KBM-7 (cell line): ENCODE measurements at places on chromosomes 11 and 22.

- peak; percentile 74 for DNase-seq
Observed at GRCh38 chr11:96256215-96257011, 86.6 kb downstream of the MAML2 start.

- no peak for DNase-seq
Observed at GRCh38 chr11:12930850-12931249, 78.3 kb upstream of the RASSF10 start.

- DNase-seq, result no peak
Observed at GRCh38 chr11:8258784-8259183, 4.9 kb downstream of the LMO1 start.

DNA sequence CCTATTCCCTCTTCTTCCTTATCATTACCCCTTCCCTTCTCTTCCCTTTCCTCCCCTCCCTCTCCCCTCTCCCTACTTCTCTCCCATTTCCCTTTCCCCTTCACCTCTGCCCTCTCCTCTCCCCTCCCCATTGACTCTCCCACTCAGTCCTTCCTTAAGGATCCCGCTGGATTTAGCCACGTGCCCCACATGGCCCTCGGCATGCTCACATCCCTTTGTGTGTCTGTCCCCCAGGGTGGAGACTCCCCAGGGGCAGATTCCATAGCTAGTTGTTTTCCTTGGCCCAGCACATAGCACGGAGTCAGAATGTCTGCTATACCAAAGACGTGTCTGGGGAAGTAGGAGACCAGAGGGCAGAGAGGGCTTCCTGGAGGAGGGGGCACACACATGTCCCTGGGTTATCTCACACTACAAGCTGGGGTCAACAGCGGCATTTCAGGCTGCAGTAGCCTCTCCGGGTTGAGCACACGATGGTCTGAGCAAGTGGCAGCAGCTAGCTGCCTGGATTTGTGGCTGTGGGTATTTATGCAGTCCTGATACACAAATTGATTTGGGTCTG is 487.0 kb downstream of the TBC1D22A start:
- DNase-seq, result no peak

DNA sequence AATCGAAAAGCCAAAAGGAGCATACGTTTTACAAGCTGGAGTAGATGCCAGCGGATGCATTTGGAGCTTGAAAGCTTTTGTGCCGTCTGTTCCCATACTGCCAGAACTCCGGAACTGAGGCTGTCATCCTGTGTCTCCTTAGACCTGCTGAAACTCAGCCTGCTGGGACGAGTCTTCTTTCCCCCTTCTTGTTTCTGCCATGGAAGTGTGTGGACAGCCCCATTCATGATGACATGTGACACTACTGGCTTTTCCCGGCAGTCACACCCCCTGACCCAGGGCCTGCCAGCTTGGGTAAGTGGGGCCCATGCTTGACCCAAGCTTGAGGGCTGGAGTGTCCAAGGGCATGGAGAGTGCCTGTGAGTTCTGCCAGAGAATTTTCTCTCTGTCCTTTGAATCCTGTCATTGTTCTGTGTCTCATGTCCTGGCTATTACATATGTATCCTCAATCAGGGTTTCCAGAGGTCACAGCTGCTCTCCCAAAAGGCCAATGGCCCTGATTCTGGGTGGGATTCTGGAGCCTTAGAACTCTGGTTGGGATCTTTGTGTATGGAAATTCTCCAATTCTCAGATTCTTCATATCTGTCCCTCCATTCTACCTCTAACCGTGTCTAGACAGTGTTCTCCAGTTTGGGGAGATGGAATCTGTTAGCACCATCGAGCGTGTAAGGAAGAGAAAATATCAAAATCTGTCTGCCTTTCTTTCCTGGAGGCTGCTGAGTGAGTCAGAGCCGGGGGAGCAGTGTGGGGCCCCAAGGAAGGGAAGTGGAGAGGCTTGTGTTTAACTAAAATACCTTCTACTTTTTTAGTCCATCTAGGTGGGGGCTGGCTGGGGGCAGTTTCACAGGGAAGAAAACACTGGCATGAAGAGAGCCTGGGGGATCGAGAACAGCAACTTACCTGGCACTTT is 73.2 kb downstream of the KIAA1671 start:
- peak; percentile 9 for DNase-seq

- no peak for DNase-seq
Observed at GRCh38 chr11:70399681-70400112, 1.4 kb downstream of the CTTN start.

GRCh38 chr11:31408201-31408600 is 38.5 kb downstream of the DNAJC24 start:
- DNase-seq, result no peak

GRCh38 chr11:4610258-4610935 is 2.4 kb upstream of the TRIM68 start:
- peak; percentile 14 for DNase-seq

- DNase-seq, result no peak
Observed at GRCh38 chr22:20635227-20635591, 127.8 kb downstream of the MED15 start.

- no peak for DNase-seq
Observed at GRCh38 chr22:23181721-23182308, 1.5 kb downstream of the BCR start.

GRCh38 chr22:50625131-50625567 is 2.8 kb downstream of the ARSA start:
- DNase-seq, result no peak

GRCh38 chr11:57322256-57323166 is 2.2 kb downstream of the TNKS1BP1 start:
- DNase-seq, result no peak

DNA sequence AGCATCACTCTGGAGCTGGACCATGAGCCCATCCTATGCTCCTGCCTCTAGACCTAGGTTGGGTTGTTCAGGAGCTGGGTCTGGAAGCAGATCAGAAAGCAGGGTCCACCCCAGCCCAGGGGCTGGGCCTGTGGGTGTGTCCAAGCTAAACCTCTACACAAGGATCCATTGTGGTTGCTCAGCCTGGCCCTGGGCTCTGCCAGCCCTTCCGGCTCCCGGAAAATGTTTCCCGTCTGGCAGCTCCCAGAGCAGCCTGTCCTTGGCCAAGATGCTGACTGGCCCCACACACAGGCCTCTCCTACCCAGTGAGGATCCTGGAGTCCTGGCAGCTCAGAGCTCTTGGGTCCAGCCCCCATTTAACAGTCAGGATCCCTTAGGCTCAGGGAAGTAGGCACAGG is 35.3 kb upstream of the FCHSD2 start:
- no peak for DNase-seq

GRCh38 chr11:46237248-46238077 is 40.0 kb upstream of the CREB3L1 start:
- peak; percentile 64 for DNase-seq

- DNase-seq, result no peak
Observed at GRCh38 chr22:20970939-20971657, 4.0 kb downstream of the AIFM3 start.

GRCh38 chr11:108803776-108804175 is 138.9 kb downstream of the DDX10 start:
- no peak for DNase-seq

DNA sequence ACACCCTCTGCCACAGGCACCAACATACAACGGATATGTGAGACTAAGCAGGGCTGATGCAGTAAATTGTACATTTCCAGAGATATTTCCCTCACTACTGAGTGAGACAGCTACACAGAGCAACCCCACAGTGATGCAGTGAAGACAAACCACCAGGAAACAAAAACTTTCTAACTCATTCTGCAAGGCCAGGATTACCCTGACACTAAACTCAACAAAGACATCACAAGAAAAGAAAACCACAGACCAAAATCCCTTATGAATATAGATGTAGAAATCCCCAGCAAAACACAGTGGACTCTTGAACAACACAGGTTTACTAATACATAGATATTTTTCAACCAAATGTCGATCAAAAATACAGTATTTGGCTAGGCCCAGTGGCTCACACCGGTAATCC is 1.5 kb upstream of the SLC7A4 start:
- no peak for DNase-seq

DNA sequence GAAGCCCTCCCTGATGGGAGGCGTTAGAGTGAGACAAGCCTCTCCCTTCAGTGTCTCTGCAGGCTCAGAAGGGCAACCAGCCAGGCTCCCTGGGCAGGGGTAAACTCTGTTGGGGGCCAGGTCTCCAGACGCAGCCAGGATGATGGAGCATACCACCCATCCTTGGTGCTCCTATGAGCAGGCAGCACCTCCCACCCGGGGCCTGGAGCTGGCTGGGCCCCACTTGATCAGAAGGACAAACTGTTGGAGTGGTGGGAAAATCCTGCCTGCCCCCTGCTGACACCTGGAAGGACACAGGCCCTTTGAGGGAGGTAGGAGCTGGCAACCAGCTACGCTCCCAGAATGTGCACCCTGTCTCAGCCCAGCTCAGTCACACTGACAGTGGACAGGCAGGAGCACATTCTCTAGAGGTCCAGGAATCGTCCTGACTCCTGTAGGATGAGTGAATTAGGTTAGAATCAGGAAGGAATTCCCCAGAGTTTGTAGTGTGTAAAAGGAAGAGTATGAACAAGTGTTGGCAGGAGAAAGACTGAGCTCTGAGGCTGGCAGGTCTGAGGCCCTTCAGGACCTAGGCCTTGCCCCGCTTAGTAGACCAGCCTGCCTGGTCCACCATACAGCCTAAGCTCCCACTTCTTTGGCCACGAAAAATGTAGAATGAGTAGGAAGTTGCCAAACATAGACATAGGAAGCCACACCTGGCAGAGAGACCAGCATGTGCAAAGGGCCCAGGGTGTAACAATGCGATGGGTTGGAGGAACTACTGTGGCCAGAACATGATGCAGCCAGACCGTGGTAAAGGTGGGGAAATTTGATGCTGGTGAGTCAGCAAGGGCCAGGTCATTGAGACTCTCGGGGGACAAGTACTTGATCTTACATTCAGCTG is 19.1 kb downstream of the ARHGEF17 start:
- DNase-seq, result no peak

GRCh38 chr11:3604167-3604566 is 37.6 kb downstream of the ART5 start:
- no peak for DNase-seq

GRCh38 chr11:18527512-18527911 is 770 bp upstream of the TSG101 start:
- DNase-seq, result peak; percentile 28

GRCh38 chr11:132881622-132882021 is 650.7 kb downstream of the OPCML start:
- no peak for DNase-seq

DNA sequence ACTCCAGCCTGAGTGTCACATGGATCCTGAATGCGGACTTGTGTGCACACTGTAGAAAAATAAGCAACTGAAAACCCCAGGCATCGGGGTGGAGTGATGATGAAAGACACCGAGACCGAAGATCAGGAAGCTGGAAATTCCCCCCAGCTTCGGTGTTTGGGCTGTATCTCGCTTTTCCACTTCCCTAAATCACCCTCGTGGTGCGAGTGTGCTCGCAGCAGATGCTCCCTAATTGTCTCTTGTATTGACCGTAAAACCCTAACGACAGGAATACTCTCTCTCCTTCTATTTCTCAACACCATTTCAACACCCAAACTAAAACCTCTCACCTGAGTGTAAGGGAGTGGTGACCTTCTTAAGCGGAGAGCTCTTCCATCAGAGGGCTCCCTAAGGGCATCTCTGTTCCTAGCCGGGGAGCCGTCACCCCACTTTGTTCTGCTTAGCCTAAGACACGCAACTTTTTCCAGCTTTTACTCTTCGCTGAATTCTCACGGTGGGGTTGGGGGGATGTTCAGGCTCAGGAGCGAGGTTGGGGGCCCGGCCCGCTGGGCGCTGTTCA is 635 bp upstream of the GRK3 start:
- DNase-seq, result peak; percentile 83

- peak; percentile 60 for DNase-seq
Observed at GRCh38 chr11:3037040-3037944, 19.9 kb downstream of the CARS1 start.

DNA sequence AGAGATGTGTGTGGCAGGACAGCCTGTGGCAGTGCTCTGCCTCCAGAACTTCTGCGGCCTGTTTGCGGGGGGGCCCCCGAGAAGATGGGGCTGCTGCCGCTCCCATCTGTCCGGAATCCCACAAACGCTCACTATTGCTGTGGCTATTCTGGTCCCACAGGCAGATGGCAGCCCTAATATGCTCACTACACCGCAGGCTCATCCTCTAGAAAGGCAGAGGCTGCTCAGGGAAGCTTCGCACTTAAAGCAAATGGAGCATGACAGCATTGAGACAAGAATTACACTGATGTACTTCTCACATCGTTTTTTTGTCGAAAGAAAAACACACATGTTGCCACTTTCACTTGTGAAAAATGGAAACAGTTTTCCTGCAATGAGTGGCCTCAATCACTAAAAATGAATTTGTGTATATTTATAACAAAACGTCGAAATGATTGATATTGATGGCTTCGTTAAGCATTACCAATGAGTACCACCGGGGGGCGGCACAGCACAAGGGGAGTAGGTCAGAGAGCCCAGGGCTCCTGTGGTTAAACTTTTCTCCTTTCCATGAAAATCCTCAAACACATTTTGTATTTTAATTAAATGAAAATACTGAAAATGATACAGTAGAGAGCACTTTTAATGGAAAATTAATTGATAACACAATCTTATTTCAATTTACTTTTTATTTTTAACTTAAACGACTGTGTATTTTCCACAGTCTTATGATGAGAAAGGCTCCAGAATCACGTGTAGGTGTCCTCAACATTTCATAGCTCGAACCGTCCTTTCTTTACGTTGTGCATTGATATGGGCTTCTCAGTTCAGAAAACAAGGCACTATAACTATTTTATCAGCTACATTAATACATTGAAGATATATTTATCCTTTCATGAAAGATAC is 69.1 kb downstream of the CTTN start:
- DNase-seq, result peak; percentile 60

- no peak for DNase-seq
Observed at GRCh38 chr11:97354026-97354425, 964.2 kb downstream of the JRKL start.

GRCh38 chr22:45164270-45165088 is 754 bp downstream of the NUP50 start:
- DNase-seq, result no peak

GRCh38 chr11:8947230-8947943 is 4.6 kb upstream of the ASCL3 start:
- DNase-seq, result no peak

- no peak for DNase-seq
Observed at GRCh38 chr11:85236211-85236610, 390.9 kb downstream of the DLG2 start.
